RPMI7951 (cell line): ENCODE measurements at places on chromosomes 3 and 15.

DNA sequence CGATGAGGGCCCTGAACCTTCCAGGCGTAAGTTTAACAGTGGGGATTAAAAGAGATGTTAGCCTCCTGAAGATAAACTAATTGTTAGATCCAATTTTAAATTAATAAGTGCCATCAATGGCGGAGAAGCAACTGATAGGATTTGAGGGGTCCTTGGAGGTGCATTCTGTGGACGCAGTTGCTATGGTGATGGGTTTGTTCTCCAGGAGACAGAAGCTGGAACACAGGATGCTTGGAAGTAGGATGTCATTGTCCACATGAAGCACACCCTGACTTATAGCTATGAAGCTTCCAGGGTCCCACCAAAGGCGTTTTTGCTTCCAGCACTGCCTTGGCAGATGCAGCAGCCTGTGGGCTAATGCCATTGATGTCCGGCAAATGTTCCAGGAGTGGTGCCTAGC, 331.0 kb upstream of the IL12A start:
- no peak for DNase-seq

DNA sequence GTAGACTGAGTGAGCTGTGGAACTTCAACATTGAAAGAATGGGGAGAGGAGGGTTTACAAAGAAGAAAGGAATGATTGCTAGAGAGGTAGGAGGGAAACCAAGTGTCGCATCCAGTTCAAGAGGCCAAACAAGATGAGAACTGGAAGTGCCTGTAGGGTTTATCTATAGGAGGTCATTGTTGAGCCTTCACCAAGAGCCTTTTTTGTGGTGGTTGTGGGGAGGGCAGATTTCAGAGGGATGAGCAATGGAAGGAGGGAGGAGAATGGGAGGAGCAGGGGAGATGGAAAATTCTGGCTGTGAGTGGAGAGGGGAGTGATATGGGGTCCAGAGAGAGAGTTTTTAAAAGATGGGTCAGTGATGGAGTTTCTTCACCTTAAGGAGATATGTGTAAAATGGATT, 8.5 kb downstream of the PDIA5 start:
- peak; percentile 64 for DNase-seq

DNA sequence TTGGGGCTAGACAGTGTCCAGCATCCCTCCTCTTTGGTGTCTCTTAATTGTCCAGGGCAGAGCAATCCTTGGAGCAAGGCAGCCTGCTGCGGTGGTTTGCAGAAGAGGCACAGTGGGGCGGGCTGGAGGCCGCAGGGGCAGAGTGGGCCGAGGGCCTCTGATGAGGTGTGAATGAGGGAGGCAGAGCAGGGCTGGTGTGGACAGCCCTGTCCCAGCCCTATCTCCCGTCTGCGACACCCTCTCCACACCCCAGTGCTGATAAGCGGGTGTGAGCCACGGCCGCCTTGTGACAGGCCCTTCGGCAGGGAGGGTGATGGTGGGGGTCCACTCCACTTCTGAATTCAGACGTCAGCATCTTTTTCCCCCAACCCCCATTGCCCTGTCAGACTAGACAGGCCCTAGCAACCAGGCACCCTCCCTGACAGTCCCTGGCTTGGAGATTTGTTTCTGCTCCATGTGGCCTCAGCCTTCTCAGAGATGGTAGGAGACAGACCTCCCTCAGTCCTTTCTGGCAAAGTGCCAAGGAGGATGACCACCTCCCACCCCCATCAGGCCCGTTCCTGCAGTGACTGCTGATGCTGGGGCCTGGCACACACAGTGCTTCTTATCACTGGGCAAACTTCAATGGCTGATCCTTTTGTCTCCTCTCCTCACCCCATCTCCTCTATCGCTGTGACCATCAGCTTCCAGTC, 37.3 kb downstream of the EXOG start:
- no peak for DNase-seq

GRCh38 chr3:45552794-45553371, 41.7 kb upstream of the LIMD1 start:
- no peak for DNase-seq

DNA sequence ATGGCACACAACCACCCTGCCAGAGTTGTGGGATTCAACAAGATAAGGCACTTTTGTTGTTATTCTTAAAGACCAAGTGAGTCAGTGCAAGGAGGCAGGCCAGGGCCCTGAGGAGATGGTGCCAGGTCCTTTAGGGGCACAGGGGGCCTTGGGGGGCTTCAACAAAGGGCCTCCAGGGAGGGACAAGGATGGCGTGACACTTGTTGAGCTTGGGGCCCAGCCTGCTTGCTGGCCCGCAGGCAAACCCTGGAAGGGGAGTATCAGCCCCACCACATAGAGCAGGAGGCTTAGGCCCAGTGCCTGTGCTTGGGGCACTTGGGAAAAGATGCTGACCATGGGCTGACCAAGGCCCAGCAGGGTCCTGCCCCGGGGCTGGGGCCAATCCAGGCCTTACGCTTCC, 5.5 kb downstream of the IQSEC1 start:
- DNase-seq, result no peak

- DNase-seq, result no peak
Measured at GRCh38 chr3:53081318-53081717, 35.4 kb upstream of the SFMBT1 start.

DNA sequence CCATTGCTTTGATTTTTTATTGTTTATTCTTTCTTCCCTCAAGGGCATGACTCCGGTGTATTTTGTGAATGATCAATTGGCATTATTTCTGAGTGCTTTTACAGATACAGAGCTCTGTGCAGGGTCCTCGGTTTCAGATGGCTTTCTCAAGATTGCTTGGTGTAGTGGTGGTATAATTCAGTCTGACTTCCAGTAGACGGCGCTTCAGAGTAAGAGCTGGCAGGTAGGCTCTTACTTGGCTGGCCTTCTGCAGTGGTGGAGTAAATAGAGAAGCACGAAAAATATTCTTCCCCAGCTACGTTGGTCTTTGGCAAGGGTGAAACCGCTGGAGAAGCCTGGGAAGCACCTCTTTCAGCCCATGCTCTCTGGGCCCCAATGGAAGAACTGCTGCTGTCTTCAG, 723.0 kb upstream of the BCHE start:
- DNase-seq, result no peak

DNA sequence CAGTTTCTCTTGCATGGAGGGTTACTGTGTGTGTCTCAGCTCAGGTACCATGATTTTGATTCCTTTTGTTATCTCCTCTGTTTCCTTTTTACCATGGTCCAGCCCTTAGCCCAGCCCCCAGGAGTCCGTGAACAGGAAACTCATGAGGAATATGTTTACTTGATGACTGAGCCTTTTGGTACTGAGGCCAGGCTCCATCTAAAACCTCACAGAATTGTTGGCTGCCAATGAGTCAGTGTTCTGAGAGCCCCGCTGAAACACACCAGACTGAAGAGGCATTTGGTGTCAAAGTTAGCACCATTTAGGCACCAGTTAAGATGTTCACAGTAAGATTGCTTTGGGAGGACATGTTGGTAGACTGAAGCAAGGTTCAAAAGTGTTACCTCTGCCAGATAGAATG, 80.9 kb downstream of the DGKG start:
- peak; percentile 76 for DNase-seq

- DNase-seq, result no peak
Measured at GRCh38 chr3:133884054-133884886, 11.4 kb downstream of the RAB6B start.

DNA sequence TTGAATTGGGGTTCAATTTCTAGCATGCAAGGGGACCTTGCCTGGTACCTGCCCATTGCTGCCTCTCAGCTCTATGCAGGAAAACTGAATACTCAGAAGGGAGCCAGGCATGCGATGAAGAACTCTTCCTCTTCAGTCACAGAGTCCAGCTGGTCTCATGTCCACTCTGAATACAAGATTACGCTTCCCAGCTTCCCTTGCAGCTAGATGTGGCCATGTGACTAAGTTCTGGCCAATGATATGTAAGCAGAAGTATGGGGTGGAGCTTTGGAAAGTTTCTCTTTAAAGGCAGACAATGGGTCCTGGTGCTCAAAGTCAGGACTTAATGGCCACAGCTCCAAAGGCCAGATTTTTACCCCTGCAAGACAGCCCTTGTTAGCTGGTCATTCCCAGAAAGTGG, 9.0 kb downstream of the WNT7A start:
- DNase-seq, result no peak

DNA sequence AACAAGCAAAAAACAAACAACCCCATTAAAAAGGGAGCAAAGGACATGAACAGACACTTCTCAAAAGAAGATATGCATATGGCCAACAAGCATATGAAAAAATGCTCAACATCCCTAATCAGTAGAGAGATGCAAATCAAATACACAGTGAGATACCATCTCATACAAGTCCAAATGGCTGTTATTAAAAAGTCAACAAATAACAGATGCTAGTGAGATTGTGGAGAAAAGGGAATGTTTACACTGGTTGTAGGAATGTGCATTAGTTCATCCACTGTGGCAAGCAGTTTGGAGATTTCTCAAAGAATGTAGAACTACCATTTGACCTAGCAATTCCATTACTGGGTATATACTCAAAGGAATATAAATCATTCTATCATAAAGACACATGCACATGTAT, 44.5 kb downstream of the RIOX2 start:
- no peak for DNase-seq

- DNase-seq, result peak; percentile 81
Measured at GRCh38 chr3:30597131-30597768, 9.2 kb upstream of the TGFBR2 start.

GRCh38 chr3:99731499-99731898, 86.2 kb upstream of the CMSS1 start:
- DNase-seq, result no peak

GRCh38 chr15:75647370-75648155, at the start of gene SNX33:
Gene SNX33 (plus strand): TSS chr15:75647912. CDS start chr15:75649103, 1,191 bp downstream.
- peak; percentile 86 for DNase-seq

DNA sequence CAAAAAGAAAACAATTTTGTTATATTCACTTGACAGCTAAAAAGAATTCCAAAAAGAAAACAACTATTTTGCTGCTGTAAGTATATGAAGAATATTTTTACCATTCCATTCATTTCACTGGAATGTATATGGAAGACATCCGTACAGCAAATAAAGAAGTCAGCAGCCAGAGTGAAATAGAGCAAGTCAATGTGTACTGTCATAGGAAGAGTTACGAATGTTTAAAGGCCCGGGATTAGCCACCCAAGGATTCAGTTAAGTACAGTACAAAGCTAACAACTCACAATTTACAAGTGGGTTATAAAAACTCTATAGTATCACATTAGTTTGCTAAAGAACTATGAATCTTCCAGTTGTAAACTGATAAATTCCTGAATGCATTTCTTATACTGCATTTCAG, 14.4 kb upstream of the XXYLT1 start:
- DNase-seq, result no peak

GRCh38 chr15:33242165-33242564, 47.7 kb upstream of the FMN1 start:
- DNase-seq, result peak; percentile 79

DNA sequence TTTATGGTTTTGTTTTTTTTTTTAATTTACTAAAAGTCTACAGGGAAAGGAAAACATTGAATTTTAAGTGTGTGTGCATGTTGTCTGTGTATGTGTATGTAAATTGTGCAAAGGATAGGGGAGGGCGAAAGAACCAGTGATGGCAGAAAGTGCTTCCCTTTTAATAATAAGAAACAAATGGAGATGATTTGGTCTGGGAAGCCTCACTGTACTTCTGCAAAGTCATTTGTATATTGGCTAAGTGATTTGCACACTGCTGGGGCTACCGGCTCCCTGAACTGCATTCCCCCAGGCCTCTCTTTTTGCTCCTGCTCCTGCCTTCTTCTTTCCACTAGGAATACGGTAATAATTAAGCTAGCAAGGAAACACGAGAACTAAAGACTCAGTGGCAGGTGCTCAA, 101.2 kb downstream of the CD47 start:
- DNase-seq, result no peak

- DNase-seq, result no peak
Measured at GRCh38 chr3:180250172-180250571, 213.4 kb upstream of the PEX5L start.

DNA sequence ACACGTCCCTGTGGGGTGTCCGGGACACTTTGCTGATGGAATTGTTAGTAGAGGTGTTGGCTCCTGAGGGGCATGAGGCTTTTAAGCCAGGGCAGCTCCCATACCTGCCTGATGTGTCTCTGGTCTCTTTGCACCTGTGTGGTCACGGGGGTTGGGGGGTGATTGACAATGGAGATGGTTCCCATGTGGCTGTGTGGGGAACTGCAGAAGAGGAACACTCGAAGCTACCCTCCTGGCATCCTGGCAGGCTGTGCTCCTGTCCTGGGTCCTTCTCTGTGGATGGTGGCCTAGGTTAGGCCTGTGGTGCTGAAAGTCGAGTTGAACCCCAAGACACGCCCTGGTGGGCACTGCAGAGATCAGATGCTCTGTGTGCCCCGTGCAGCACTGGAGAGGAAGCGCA, 73.4 kb downstream of the HMCES start:
- no peak for DNase-seq

DNA sequence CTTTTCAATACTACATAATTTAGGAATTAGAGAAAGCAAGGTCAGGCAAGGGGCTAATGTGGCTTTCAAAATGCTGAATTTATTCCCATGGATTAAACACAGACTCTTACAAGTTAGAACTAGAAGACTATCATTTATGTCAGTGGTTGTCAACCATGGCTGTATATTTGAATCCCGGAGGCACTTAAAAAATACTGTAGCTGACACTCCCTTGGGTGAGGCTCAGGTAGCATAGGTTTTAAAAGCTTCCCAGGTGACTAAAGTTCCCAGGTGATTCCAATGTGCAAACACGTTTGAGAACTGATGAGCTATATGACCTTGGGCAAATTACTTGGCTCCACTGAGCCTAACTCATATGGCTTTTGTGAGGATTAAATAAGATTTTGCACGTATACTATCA, 29.6 kb downstream of the AAGAB start:
- no peak for DNase-seq

DNA sequence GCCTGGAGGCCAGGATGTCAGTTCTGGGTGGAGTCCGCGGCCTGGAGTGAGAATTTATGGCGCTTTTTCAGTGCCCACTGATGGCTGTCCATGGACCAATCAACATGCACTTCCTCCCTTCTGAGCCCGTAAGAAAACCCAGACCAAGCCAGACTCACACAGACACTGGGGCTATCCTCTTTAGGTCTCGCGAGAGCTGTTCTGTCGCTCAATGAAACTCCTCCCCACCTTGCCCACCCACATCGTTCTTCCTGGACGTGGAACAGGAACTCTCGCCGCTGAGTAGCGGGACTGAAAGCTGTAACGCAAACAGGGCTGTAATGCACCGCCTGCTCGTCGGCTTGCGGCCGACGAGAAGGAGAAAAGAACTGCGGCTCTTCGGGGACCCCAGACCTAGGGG, 833.0 kb upstream of the CADM2 start:
- no peak for DNase-seq

- no peak for DNase-seq
Measured at GRCh38 chr15:68201879-68202261, 3.3 kb downstream of the CALML4 start.

- no peak for DNase-seq
Measured at GRCh38 chr3:113193719-113194118, 17.6 kb upstream of the BOC start.

- DNase-seq, result no peak
Measured at GRCh38 chr3:12532182-12532581, 13.1 kb downstream of the MKRN2OS start.

DNA sequence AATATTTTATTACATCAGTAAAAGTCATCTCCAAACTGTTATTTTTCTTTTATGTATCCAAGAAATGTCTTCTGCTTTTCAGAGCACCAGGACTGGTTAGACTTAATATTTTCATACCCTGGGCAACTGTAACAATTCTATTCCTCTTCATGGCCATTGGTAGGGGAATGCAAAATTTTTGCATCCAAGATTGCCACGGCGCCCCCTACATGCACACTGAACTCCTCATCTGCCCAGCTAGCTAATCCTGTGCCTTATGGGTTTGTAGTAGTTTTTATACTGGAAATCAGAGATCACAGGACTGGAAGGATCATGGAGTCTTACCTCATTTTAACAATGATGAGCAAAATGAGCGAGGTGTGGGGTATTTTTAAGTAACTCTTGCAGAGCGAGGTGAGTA, 74.2 kb downstream of the CRTC3 start:
- peak; percentile 35 for DNase-seq
